CD8-positive, alpha-beta memory T cell (primary cell): ENCODE measurements at places on chromosomes 1 and 21. TPM values are rescaled to one million over a fixed set of nuclear protein-coding genes. Genes with fewer than 3 reads are reported as not detected.

DNA sequence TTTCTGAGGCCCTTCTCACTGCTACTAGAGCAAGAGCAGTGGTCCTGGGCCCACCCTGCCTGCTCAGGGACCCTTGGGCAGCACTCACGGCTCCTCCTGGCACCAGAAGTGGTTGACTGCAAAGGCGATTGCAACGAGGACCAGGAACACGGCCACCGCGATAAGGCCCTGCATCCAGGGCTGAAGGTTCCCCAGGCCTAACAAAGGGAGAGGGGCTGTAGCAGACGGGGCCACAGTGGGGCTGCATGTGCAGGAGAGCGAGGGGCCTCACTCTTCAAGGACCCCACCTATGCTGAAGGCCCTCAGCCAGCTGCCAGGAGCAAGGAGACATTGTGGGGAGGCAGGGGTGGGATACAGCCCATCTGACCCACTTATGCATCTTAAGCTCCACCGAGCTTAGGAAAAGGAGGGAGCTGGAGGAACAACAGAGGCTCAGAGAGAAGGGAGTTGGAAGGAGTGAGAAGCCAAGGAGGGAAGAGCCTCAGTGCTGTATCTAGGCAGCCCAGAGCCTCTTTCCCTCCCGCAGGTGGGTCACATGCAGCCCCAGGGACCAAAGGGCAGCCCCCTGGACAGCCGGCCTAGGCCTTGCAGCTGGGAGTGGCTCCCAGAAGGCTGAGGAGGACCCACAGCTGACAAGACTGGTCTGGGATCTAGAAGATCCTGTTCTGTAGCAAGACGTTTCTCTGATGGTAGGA is 2.5 kb downstream of the PDZK1IP1 start:
- DNase-seq: no peak

GRCh38 chr21:41121785-41122415 is 46.1 kb upstream of the BACE2 start:
- no peak for DNase-seq

Gene CLCA1
- total RNA-seq: not detected

Gene LYPD8
- not detected for total RNA-seq
